ENCODE measurements at places on chromosomes 3 and 15. TPM values are rescaled to one million over a fixed set of nuclear protein-coding genes. Genes with fewer than 3 reads are reported as not detected.

DNA sequence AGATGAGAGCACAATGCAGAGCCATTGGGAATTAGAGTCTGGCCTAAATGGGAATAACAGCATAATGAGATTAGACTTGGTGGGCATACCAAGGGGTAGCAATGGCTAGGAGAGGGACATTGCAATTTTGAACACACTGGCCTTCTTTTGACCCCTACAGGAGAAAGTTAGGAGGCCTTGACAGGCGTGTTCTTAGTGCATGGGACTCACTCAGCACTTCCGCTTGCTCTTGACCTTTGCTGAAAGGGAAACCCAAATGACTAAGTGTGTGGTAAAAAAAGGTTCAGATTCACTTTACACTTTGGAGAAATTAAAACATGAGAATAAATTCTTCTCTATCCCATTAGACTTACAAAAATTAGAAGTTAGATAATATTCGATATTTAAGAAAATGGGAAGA, 317.4 kb downstream of the DIPK2A start:
- DNase-seq: no peak

DNA sequence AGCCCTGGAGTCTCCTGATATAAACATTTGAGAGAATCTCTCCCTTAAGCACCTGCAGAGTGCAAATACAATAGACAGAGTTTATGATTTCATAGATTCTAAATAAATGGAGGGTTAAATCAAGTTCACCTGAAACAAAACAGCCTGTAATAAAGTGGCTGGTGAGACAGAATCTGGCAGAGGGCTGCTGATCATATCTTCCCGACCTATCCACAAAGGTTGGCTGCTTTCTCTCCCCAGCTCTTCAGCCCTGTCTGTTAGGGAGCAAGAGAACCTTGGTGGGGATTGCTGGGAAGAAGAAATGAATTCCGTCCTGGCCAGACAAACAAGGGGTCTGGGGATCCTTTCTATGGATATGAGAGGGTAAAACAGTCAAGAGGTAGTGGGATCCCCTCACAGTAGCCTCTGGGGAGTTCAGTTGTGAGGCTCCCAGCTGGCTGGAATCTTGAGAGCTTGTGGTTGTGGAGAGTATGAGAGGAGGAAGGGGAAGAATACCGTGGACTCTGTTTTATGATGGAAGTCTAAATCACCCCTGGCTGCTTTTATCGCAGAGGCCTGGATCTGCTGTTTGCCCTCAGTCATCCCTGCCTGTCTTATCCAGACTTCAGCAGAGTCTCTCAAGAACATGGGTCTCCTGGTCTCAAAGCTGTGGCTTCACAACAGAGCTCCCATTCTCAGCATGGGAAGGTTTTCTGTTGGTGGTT, 451.3 kb downstream of the NTRK3 start:
- no peak for DNase-seq

GRCh38 chr15:87133704-87134103, 1054.0 kb downstream of the AGBL1 start:
- no peak for DNase-seq

GRCh38 chr3:154718053-154718452, 288.1 kb upstream of the GPR149 start:
- no peak for DNase-seq

DNA sequence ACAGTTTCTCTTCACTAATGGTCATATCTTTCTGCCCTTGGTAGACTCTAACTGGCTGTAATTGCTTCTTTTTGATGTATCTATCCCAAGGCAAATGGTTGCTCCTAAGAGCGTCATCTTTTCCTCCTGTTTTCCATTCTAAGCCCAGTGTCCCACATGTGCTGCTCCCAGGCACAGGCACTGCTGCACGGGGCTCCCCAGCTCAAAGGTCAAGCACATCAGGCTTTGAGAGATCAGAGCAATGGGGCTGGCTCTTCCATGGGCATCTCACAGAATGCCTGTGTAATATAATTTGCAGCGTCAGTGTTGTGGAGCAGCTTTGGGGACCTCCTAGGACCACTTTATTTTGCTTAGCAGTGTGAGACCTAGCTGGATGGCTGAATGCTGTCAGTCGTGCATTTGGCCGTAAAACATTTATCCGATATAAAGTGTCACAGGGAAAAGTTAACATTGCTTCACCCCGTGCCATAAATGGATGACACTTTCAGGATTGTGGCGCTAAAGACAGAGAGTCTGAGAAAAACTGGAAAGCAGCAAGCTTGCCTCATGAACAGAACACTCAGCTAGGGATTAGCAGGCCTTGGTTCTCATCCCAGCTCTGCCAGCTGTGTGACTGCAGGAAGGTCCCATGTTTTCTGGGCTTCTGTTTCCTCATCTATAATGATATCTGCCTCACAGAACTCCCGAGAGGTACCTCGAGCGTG, 277.5 kb upstream of the TBL1XR1 start:
- DNase-seq: no peak

The CPNE9 gene
- total RNA-seq: 0.31 TPM

Measured in occipital lobe (tissue), 3 donors.